ENCODE measurements at places on chromosomes 3 and 15. TPM values are rescaled to one million over a fixed set of nuclear protein-coding genes. Genes with fewer than 3 reads are reported as not detected.

RARRES1 gene
- total RNA-seq, result 41.5 TPM

GRCh38 chr3:171591070-171591469, 130.9 kb upstream of the TNIK start:
- no peak for DNase-seq

DNA sequence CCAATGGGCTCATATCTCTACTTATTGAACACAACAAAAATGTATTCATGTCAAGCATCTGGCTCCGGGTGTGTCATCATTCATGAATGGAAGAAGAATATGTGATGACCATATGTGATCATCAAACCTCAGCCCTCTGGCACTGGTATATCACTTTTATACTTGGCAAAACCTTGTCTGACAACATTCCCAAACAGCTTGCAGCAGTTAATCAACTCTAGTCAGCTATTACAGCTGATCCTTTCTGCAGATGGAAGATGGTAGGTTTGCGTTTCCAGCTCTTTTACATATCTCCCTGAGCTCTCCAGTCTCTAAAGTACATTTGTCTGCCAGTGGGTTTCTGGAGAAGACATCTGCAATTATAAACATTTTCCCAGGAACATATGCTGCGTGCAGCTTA, 6.6 kb downstream of the PLSCR5 start:
- DNase-seq, result no peak

GRCh38 chr3:46278816-46279672, 36.8 kb downstream of the CCR3 start:
- DNase-seq, result no peak

- no peak for DNase-seq
These were observed 20.6 kb upstream of the SENP7 start for GRCh38 chr3:101533603-101533968.

CAMP gene
- not detected for total RNA-seq

DNA sequence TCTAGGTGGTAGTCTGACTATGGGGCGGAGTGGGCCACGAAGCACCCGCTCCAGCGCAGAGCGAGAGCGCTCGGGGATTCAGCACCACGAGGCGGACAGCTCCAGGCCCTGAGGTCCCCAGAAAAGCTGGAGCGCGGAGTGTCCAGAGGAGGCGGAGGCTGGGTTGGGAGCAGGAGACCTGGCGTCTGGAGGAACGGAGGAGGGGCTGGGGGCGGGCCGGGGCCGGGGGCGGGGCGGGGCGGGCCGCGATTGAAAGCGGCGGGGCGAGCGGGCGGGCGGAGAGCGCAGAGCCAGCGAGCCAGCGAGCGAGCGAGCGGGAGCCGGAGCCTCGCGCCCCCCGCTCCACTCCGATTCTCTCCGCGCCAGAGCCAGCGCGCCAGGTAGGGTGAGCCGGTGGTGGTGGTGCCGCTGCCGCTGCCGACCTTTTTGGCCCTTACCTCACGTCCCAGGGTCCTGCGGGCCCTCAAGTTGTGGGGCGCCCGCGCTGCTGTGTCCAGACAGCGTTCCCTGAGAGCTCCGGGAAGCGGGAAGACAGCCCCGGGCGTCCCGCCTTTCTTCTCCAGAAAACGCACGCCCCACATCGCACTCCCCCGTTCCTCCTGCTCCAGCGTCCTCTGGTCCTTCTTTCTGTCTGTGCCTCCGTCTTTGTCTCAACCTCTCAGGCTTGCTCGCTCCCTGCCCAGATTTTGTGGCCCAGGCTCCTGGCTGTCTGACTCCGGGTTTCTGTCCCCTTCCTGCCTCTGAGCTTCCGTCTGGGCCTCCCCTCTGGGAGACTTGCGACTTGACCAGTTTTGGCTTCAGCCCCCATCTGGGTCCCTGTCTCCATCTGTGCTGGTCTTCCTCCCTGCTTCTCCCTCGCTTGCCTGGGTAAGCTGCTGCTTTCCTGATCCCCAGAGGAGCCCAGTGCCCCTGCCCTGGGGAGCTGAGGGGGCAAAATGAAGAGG, at the start of gene GRM2:
Gene GRM2, plus strand, starts transcription at position 281 of the 944 bp plus-strand sequence. CDS start 1,916 bp downstream, outside the sequence.
- peak; percentile 88 for DNase-seq

SHC4 gene
- total RNA-seq, result 0.32 TPM

- no peak for DNase-seq
These were observed 174.3 kb downstream of the EBLN2 start for GRCh38 chr3:73235768-73236167.

- DNase-seq, result no peak
These were observed 201.2 kb downstream of the FMN1 start for GRCh38 chr15:32993285-32993684.

DNA sequence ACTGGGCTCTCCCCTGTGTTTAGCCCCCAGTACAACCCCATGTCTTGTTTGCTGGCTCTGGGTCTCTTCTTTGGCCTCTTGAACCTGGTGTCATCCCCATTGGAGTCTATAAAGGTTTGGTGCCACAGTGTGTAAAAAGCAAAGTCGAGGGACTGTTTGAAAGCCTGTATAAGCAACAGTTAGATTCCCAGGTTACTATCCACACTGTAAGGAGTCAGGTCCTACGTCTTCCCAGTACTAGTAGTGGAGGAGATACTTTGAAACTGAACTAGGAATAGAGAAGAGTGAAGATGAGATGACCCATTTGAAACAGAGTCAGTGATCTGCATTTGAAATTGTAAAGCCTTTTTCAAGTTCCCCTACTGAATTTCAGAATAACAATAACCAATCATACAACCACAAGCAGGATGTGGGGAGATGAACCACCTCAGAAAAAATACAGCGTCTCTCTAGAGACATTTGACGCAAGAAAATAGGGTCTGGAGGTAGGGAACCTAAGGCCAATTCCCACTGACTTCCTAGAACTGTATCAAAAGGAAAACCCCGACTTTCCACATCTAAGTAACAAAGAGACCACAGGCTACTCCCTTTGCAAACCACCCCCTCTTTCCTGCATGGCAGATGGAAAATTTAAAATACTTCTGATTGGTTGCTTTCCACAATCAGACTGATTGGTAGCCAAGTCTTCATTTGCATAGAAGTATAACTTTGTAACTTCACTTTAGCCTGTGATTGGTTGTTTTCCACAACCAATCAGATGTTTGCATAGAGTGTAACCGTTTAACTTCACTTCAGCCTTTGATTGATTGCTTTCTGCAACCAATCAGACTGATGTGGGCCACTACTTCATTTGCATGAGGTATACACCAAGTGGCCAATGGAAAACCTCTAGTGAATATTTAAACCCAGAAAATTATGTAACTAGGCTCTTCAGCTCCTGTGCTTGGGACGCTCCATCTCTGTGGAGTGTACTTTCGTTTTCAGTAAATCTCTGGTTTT, 49.9 kb upstream of the NEDD4 start:
- DNase-seq, result no peak

GRCh38 chr15:90376789-90377188, 11.3 kb upstream of the IQGAP1 start:
- DNase-seq, result no peak

DNA sequence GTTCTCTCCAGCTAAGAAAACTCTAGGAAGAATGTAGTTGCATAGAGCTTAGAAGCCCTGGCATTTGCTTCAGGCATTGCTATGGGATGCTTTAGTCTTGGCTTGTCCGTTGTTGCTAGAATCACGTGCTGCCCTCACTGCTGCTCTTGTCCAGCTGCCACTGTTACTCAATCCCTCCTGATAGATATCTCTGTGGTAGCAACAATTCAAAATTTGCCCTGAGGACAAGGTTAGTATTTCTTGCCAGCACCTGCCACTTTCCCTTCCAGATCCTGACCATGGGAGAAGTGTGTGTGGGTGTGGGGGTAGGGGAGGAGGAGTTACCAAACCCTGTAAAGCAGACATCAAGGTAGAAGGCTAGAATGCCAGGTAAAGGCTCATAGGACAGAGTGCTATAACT, 113.8 kb downstream of the PPM1L start:
- no peak for DNase-seq

GABRR3 gene
- total RNA-seq, result not detected

DNA sequence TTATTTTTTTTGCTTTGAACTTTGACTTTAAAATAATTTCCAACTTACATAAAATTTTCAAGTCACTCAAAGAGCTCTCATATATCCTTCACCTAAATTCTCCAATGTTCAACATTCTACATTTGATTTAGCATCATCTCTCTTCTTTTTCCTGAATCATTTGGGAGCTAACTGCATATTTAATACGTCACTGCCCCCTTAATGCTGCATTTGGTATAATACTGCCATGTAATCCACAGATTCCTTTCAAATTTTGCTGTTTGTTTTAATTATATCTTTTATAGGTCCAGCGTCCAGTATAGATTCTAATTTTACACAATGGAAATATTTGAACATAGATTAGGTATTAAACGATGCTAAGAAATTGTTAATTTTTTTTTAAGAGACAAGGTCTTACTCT, 2.3 kb upstream of the EIF2AK4 start:
- DNase-seq, result no peak

GRM7 gene
- total RNA-seq, result not detected

RHOV gene
- not detected for total RNA-seq

GRCh38 chr3:152396867-152397266, 128.1 kb downstream of the MBNL1 start:
- DNase-seq, result no peak

GLDN gene
- 21.8 TPM for total RNA-seq

GRCh38 chr15:58362262-58362922, 69.4 kb upstream of the LIPC start:
- DNase-seq, result no peak

COPS2 gene
- 57.2 TPM for total RNA-seq

DNA sequence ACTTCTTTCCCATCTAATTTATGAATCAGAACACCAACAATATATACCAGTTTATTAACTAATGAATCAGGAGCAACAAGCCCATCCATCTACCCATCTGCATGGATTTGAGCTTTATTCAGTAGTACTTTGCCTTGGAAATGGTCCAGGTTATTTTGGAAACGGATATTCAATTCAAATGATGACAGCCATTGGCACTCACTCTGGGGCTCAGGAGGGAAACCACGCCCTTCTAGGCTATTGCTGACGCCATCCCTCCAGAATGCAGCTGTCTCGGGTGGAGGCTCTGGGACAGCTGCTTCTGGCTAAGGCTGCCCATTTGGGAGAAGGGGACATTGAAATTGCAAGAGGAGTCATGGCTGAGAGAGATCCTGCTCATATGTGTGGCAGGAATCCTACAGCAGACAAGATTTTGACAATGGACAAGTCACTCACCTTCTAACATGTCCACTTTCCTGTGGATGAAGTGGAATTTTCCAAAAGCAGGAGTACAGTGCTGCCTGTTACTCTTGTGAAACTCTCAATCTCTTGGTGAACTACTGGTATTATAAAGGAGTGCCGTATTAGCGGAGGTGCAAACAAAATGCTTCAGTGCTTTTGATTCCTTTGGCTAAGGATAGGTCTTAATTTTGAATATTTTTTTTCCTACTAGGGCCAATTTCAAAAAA, 29.3 kb upstream of the TRAK1 start:
- no peak for DNase-seq

DNA sequence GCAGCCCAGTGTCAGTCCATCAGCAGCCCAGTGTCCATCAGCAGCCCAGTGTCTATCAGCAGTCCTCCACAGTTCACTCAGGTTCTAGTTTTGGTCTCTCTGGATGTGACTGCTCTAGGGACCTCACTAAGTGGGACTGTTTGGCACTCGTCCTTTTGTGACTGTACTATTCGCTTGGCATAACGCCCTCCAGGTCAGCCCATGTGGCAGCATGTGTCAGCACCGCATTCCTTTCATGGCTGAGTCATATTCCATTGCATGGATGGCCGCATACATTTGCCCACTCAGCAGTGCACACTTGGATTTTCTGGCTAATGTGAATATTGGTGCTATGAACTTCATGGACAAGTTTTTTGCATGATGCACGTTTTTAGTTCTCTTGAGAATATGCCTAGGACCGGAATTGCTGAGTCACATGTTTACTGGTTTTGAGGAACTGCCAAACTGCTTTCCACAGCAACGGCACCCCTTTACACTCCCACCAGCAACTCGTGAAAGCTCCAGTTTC, 16.4 kb downstream of the CHST13 start:
- DNase-seq, result peak; percentile 59

DNA sequence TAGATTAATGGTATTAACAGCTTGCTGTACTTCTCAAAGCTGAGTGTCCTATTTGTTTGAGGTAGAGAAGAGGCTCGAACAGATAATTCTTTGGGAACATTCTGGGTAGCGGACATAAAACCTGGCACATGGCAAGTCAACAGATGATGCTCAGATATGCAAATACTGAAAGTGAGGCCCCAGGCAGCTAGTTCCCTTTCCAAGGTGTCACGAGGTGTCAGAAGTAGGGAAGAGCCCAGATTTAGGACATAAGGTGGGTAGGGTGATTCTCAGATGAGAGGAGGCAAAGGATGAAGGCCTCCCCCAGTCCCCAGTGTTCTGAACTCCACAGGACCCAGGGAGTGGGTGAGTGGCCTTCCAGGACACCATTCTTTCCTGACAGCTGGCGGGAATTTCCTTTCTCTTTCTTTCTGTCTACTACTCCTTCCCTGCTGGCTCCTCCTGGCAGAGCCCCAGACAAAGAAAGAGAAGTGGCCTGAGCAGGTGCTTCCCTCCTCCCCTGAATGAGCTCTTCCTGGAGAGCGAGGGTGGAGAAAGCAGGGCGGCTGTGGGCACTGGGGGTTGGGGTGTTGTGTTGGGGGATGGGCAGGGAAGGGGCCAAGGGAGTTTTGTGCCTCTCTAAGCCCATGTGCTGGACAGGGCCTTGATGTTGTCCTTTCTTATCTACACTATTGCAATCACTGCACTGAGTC, 87.5 kb downstream of the CORO2B start:
- no peak for DNase-seq

PRR23E gene
- total RNA-seq, result not detected

KNG1 gene
- total RNA-seq, result 0.14 TPM

SLC28A2 gene
- total RNA-seq, result 0.35 TPM

DNA sequence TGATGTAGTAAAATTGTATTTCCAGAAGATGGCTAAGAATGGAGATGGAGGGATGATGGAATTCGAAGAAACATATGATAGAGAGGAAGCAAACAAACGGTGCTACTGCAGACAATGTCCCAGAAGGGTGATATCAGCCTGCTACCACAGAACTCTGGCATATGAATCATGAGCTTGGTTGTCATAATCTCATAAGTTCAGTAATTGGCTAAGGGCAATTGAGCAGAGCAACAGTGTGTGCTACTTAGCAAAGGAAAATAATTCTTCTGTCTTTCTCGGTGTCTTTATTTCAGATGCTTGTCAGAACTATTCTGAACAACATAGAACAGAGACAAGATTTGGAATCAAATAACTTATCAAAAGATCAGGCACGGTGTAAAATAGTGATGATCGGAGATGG, 407.3 kb downstream of the GBE1 start:
- no peak for DNase-seq

All from upper lobe of right lung (tissue), 1 donor.